ENCODE measurements at places on chromosomes 16 and 17. TPM values are rescaled to one million over a fixed set of nuclear protein-coding genes. Genes with fewer than 3 reads are reported as not detected.

Gene NOD2
- 0.05 TPM for total RNA-seq

- DNase-seq = no peak
Observed at GRCh38 chr16:13108126-13108525, 206.7 kb downstream of the SHISA9 start.

Gene SLC16A5
- 0.50 TPM for total RNA-seq

- peak; percentile 7 for DNase-seq
Observed at GRCh38 chr17:152860-153420, 15.6 kb downstream of the SCGB1C2 start.

GRCh38 chr17:61467416-61468262, 15.4 kb downstream of the TBX4 start:
- peak; percentile 47 for DNase-seq

GRCh38 chr17:45370949-45371413, 54.2 kb upstream of the MAP3K14 start:
- no peak for DNase-seq

DNA sequence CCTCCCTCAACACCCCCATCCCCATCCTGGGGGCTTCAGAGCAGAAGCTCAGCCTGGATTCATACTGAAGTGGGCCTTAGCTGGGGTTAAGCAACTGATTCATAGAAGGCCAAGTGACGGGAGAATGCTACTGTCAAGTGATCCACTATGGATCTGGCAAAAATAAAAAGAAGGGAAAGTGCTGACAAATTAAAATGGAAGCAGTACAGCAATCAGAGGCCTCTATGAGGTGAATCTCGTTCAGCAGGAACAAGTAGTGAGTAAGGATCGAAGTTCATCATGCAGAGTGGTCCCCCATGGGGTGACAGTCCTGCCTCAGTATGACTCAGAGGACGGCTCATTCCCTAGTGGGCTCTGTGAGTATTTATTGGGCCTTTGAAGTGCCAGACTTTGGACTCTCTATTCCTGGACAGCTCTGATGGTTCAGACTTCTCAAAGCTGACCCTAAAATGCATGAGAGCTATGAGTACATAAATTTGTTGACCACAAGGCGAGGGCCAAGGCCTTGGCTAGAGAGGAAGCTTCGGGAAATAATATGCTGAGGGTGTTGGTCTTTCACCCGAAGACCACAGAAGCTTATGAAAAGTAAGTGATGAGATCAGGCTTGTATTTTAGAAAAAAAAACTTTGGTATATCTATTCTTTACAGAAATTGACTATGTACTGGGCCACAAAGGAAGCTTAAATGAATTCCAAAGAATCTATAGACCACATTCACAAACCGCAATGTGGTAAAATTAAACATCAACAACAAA, 5.3 kb upstream of the NSMCE1 start:
- no peak for DNase-seq

Measured in SJSA1 (cell line).